HAP-1 (cell line): ENCODE measurements at places on chromosomes 2 and 18.
A peak's percentile ranks its signal among the peaks of the same experiment; 100 is the strongest.

GRCh38 chr2:51299370-51299769 is 267.4 kb upstream of the NRXN1 start:
- DNase-seq: no peak

DNA sequence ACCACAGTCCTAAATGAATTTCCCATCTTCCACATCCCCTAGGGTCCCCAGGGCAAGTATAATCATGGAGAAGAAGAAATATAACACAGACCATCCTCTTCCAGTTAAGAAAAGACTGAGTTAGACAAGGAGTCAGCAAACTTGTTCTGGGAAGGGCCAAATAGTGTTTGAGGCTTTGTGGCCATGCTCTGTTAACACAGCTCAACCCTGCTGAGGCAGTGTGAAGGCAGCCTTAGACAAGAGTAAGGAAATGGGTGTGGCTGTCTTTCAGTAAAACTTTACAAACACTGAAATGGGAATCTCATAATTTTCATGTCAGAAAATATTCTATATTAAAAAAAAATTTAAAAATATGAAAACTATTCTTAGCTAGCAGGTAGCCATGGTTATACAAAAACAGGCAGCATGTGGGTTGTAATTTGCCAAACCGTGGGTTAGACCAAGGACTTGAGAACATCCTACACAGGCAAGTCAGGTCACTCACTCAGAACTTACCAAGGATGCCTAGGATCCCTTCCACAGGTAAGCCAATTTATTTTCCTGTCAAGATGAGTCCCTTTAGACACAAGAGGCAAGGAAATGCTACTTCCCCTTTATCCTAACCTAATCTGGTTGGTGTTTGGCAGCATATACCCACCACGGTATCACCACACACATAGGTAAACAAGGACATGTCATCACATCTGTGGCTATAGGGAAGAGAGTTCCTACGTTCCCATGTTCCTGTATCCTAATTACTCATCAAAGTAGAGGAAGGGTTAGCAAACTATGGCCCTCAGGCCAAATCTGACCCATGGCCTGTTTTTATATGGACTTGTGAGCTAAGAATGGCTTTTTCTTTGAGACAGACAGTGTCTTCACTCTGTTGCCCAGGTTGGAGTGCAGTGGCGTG is 31.9 kb downstream of the C2orf74 start:
- DNase-seq: no peak

- no peak for DNase-seq
Measured at GRCh38 chr2:159516241-159516758, 100.0 kb downstream of the BAZ2B start.

GRCh38 chr2:194539425-194539824 is 1117.6 kb upstream of the SLC39A10 start:
- DNase-seq: no peak

GRCh38 chr18:13587001-13587400 is 139.4 kb downstream of the FAM210A start:
- DNase-seq: no peak

DNA sequence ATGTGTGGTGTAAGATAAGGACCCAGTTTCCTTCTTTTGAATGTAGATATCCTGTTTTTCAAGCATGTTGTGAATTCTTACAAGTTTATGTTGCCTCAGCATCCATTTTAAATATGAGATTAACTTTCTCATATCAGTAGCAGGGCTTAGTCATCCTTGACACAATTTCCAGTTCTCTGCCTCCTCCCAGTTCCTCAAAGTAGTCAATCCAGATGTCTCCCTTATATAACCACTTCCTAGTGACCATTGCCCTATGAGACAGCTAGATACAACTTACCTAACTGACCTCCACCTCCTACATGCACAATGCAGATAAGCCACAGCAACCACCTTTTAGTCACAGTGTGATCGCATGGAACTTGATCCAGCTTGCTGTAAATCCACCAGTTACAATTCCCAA is 269.2 kb upstream of the ZNF521 start:
- no peak for DNase-seq

- DNase-seq: no peak
Measured at GRCh38 chr2:69789175-69789721, 40.2 kb upstream of the GMCL1 start.

GRCh38 chr18:26383454-26384270 is 157.4 kb downstream of the TAF4B start:
- DNase-seq: peak; percentile 25

DNA sequence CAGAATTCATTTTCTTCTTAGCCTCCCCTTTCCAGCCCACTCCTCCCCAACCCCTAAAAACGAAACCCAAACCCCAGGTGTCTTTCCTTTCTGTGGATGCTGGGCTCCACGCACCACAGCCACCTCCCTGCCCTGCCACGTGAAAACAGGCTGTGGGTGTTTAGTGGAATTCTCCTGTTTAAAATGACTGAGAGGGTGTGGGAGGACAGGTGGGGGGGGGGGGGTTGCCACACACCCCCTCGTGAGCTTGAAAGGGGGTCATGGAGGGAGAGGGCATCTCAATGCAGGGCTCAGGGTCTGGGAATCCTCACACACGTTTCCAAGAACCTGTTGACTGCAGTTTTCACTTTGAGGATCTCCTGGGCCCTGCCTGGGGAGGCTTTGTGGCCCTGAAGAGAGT is 110.3 kb downstream of the FAM210A start:
- DNase-seq: no peak

- DNase-seq: no peak
Measured at GRCh38 chr2:55876429-55877086, 47.0 kb downstream of the EFEMP1 start.
